ENCODE measurements at places on chromosomes 13 and 19. TPM values are rescaled to one million over a fixed set of nuclear protein-coding genes. Genes with fewer than 3 reads are reported as not detected.

Gene APOC1
- 17.0 TPM for total RNA-seq

Gene LILRA1
- not detected for total RNA-seq

Gene PSG7
- not detected for total RNA-seq

Gene LRRC25
- total RNA-seq: 6.9 TPM

Gene GTF2F2
- total RNA-seq: 6.4 TPM

Gene MYCBP2
- 264 TPM for total RNA-seq

Gene SULT2B1
- total RNA-seq: not detected

Gene LILRB5
- 38.2 TPM for total RNA-seq

Gene ISOC2
- total RNA-seq: 96.7 TPM

Gene PGLYRP1
- not detected for total RNA-seq

Gene SERTM1
- total RNA-seq: not detected

Gene VSTM1
- not detected for total RNA-seq

Gene APC2
- not detected for total RNA-seq

Gene ZNF582
- 0.43 TPM for total RNA-seq

GRCh38 chr13:33051632-33052031 lies 35.4 kb downstream of the KL start:
- H3K27ac ChIP-seq: no peak overlapping the region
- no peak for DNase-seq
- no peaks in the 10 kb centered on the region for H3K36me3 ChIP-seq
- H3K4me1 ChIP-seq: no peaks in the 10 kb centered on the region
- H3K4me3 ChIP-seq: no peak overlapping the region
- no peaks in the 10 kb centered on the region for H3K27me3 ChIP-seq

DNA sequence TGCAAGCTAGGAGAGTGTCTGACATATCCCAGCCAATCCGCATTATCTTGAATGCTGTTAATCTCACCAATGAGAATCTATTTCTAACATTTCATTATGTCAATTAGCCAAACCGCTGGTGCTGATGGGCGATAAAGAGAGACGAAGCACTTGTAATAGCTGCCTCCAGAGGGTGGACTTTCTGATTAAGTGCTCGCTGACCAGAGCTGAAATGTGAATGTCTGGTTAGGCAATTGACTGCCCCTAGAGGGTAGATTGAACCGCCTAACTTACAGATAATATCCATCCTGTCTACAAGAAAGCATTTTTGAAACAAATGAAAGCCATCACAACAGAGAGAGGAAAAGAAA lies 552 bp upstream of the GRWD1 start:
- peak; percentile 73 for DNase-seq
- H3K4me1 ChIP-seq: peaks cover 15% of the 10 kb centered on the region
- H3K36me3 ChIP-seq: peaks cover 18% of the 10 kb centered on the region
- peaks cover 7% of the 10 kb centered on the region for H3K27me3 ChIP-seq
- peak overlapping the region; percentile 76 for H3K4me3 ChIP-seq

- peaks cover 63% of the 10 kb centered on the region for H3K36me3 ChIP-seq
- DNase-seq: no peak
- peak overlapping the region; percentile 23 for H3K4me3 ChIP-seq
- H3K27me3 ChIP-seq: no peaks in the 10 kb centered on the region
These were observed 4.4 kb downstream of the GADD45GIP1 start for GRCh38 chr19:12952488-12953137.

DNA sequence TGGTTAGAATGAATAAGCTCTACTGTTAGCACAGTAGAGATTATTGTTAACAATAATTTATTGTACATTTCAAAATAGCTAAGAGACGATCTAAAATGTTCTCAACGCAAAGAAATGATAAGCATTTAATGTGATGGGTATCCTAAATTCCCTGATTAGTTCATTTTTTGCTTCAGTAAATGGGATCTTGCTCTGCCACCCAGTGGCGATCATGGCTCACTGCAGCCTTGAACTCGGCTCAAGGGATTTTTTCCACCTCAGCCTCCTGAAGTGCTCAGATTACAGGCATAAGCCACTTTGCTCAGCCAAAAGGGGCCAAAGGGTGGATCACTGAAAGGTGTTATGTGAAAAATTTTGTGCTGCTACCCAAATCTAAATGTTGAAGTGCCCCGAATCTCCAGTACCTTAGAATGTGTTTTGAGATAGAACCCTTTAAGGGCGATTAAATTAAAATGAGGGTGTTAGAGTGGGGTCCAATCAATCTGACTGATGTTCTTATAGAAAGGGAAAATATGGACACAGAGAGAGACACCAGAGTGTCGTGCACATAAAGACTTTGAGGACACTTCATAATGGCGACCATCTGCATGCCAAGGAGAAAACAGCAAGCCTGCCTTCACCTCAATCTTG lies 31.5 kb upstream of the ZNF766 start:
- H3K4me3 ChIP-seq: no peak overlapping the region
- H3K27ac ChIP-seq: no peak overlapping the region
- no peaks in the 10 kb centered on the region for H3K27me3 ChIP-seq

GRCh38 chr13:44652962-44653660 lies 77.0 kb upstream of the TSC22D1 start:
- no peak overlapping the region for H3K4me3 ChIP-seq
- H3K27me3 ChIP-seq: no peaks in the 10 kb centered on the region
- no peak for DNase-seq
- peaks cover 2% of the 10 kb centered on the region for H3K4me1 ChIP-seq
- no peak overlapping the region for H3K27ac ChIP-seq

GRCh38 chr13:50587115-50587514 lies 256.4 kb downstream of the DLEU7 start:
- H3K27me3 ChIP-seq: no peaks in the 10 kb centered on the region
- H3K27ac ChIP-seq: no peak overlapping the region
- H3K4me1 ChIP-seq: no peaks in the 10 kb centered on the region
- no peak for DNase-seq
- no peaks in the 10 kb centered on the region for H3K36me3 ChIP-seq

GRCh38 chr13:45215392-45216077 lies 14.7 kb upstream of the KCTD4 start:
- no peaks in the 10 kb centered on the region for H3K36me3 ChIP-seq
- no peak overlapping the region for H3K27ac ChIP-seq
- DNase-seq: no peak
- H3K4me1 ChIP-seq: no peaks in the 10 kb centered on the region
- H3K4me3 ChIP-seq: no peak overlapping the region

- H3K4me3 ChIP-seq: no peak overlapping the region
- H3K4me1 ChIP-seq: peaks cover 15% of the 10 kb centered on the region
These were observed 47.5 kb downstream of the C13orf46 start for GRCh38 chr13:113926301-113926761.

- H3K4me3 ChIP-seq: no peak overlapping the region
- no peak for DNase-seq
- H3K27me3 ChIP-seq: no peaks in the 10 kb centered on the region
- peaks cover 7% of the 10 kb centered on the region for H3K4me1 ChIP-seq
- H3K27ac ChIP-seq: no peak overlapping the region
- no peaks in the 10 kb centered on the region for H3K36me3 ChIP-seq
These were observed 47.3 kb upstream of the CLDN10 start for GRCh38 chr13:95505265-95505664.

GRCh38 chr19:5973867-5974635 lies 3.9 kb downstream of the RANBP3 start:
- no peaks in the 10 kb centered on the region for H3K27me3 ChIP-seq
- peaks cover 30% of the 10 kb centered on the region for H3K4me1 ChIP-seq
- no peak overlapping the region for H3K27ac ChIP-seq
- DNase-seq: no peak
- H3K36me3 ChIP-seq: peaks cover 8% of the 10 kb centered on the region
- no peak overlapping the region for H3K4me3 ChIP-seq

GRCh38 chr13:48496271-48497161 lies 36.4 kb downstream of the RCBTB2 start:
- H3K27ac ChIP-seq: no peak overlapping the region

- H3K4me1 ChIP-seq: no peaks in the 10 kb centered on the region
- no peak overlapping the region for H3K27ac ChIP-seq
- H3K36me3 ChIP-seq: no peaks in the 10 kb centered on the region
- no peak overlapping the region for H3K4me3 ChIP-seq
- no peaks in the 10 kb centered on the region for H3K27me3 ChIP-seq
- DNase-seq: no peak
These were observed 4.8 kb upstream of the MYH14 start for GRCh38 chr19:50198431-50199258.

DNA sequence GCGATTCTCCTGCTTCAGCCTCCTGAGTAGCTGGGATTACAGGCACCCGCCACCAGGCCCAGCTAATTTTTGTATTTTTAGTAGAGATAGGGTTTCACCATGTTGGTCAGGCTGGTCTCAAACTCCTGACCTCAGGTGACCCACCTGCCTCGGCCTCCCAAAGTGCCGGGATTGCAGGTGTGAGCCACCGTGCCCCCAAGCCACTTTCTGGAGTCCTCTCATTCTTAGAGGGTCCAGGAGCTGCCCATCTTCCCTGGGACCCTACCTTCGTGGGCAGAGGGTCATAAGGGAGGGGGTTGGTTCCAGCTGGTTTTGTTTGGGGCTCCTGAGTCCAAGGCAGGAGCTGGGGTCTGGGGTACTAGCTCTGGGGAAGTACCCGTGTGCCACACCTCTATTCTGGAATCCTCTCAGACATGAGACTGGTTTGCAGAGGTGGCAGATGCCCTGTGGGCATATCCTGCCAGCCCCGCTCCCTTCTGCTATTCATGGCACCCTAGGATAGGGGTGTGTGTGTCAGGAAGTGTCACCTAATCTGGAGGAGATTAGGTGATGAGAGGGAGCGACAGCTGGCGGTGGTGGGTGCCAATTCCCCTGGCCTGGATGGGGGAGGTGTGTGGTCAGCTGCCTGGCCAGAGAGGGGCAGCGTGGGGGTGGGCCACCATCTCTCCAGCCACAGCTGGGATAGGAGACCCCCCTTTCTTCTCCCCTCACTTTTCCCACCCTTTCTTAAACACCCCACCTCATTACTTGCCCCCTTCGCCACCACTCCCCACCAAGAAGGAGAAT lies 2.1 kb downstream of the PRMT1 start:
- no peaks in the 10 kb centered on the region for H3K27me3 ChIP-seq
- peaks cover 33% of the 10 kb centered on the region for H3K36me3 ChIP-seq
- no peak overlapping the region for H3K4me3 ChIP-seq
- no peak overlapping the region for H3K27ac ChIP-seq
- DNase-seq: no peak

- no peak overlapping the region for H3K27ac ChIP-seq
- no peak for DNase-seq
- no peak overlapping the region for H3K4me3 ChIP-seq
- no peaks in the 10 kb centered on the region for H3K36me3 ChIP-seq
These were observed 80.6 kb upstream of the CLDN10 start for GRCh38 chr13:95471960-95472359.

DNA sequence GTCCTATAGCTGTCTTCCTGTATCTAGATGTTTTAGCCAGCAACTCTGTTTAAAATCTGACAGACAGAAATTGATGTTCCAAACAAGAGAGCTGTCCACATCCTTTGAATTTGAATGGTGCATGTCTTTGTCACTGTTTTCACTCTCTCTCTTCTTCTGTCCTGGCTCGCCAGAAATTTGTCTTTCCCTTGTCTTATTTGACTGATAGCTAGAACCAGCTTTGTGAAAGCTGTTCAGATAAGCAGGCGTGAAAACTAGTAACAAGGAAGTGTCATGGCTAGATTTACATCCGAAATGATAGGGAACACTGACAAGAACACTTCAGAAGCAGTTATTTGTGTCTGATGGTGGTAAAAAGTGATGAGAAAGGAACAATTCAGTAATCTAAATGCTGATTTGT lies 354.9 kb upstream of the SLITRK1 start:
- DNase-seq: no peak
- H3K27me3 ChIP-seq: no peaks in the 10 kb centered on the region
- no peak overlapping the region for H3K4me3 ChIP-seq

DNA sequence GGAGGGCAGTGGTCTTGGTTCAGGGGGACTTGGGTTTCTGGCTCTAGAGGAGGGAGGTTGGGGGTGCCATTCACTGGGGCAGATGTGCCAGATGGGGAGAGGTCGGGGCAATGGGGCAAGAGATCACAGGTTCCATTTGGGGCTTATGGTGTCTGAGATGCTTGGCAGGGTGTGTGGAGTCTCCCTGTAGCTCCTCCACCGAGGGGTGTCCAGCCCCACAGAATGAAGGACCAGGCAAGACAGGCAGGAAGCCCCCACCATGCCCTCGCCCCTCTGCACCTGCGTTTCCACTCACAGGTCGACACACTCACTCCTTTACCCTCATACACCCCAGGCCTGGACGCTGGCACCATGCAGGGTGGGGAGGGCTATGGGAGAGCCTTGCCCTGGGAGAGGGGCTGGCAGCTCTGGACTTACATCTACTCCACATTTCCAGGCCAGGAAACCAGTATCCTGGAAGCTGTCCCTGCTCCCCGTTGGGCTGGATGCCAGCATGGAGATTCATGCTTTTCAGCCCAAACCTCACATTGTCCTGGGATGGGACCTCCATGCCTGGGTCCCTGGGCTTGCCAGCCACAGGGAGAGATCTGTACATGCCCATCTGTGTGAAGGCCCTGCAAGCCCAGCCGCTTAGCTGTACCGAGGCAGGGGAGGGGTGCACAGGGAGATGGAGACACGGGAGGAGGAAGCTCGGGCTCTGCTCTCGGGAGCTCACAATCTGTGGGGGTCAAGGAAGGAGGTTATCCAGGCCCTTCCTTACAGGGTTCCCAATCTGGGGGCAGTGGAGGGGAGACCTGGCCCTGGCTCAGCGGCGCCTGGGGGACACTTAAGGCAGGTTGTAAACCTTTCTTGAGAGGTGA lies 77.1 kb downstream of the CHST8 start:
- H3K4me3 ChIP-seq: no peak overlapping the region
- H3K36me3 ChIP-seq: no peaks in the 10 kb centered on the region
- H3K27me3 ChIP-seq: no peaks in the 10 kb centered on the region
- no peaks in the 10 kb centered on the region for H3K4me1 ChIP-seq
- no peak for DNase-seq

GRCh38 chr13:24083722-24084421 lies 76.6 kb upstream of the SPATA13 start:
- no peaks in the 10 kb centered on the region for H3K36me3 ChIP-seq
- H3K4me1 ChIP-seq: no peaks in the 10 kb centered on the region
- no peak overlapping the region for H3K27ac ChIP-seq

DNA sequence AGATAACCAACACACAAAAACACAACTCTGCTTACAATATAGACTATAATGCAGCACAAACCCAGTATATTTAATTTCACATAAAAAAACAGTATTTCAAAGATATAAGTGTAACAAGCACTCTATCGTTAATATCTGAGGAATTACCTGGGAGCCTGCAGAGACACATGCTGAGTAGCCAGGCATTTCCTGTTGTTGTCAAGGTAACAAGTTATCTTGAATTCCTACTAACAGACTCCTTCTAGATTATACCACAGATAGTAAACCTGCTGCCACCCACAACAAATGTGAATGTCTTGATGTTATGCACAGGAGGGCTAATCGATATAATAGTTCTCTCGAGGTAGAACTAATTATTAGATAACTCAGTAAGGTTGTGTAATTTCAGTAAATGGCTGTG lies 826.0 kb upstream of the PRR20A start:
- H3K4me3 ChIP-seq: no peak overlapping the region
- no peaks in the 10 kb centered on the region for H3K4me1 ChIP-seq
- no peaks in the 10 kb centered on the region for H3K27me3 ChIP-seq
- H3K36me3 ChIP-seq: no peaks in the 10 kb centered on the region
- no peak overlapping the region for H3K27ac ChIP-seq

GRCh38 chr13:99746637-99747402 lies 224.7 kb downstream of the ZIC5 start:
- H3K4me1 ChIP-seq: peaks cover 7% of the 10 kb centered on the region
- no peaks in the 10 kb centered on the region for H3K36me3 ChIP-seq
- H3K27me3 ChIP-seq: no peaks in the 10 kb centered on the region
- no peak for DNase-seq
